ENCODE measurements at places on chromosomes 3 and 15.

GRCh38 chr3:114850898-114851297, 296.2 kb downstream of the ZBTB20 start:
- DNase-seq: no peak

GRCh38 chr3:100563652-100564211, 45.7 kb upstream of the ADGRG7 start:
- DNase-seq: no peak

DNA sequence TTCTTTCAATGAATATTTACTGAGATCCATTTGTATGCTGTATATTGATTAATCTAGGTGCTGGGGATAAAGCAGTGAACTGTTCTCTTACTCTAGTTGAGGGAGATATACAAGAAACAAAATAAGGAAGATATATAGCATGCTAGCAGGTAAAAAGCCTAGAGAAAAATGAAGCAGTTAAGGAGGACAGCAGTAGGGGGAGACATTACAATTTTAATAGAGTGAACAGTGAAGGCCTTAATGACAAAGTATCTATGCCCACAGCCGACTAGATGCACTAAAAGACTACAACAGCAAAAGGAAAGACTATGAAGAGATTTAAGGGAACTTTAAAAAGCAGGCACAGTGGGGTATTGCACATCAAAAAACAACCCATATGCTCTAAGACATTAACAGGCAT, 81.4 kb downstream of the XRN1 start:
- no peak for DNase-seq

- no peak for DNase-seq
Observed at GRCh38 chr3:81953111-81953510, 191.7 kb upstream of the GBE1 start.

- DNase-seq: no peak
Observed at GRCh38 chr15:70396807-70397206, 299.1 kb upstream of the TLE3 start.

GRCh38 chr3:4656059-4656458, 162.9 kb downstream of the ITPR1 start:
- peak; percentile 82 for DNase-seq
